Kidney capillary endothelial cell (primary cell): ENCODE measurements at places on chromosomes 7 and 10.

GRCh38 chr10:109914966-109915365 lies 8.3 kb downstream of the XPNPEP1 start:
- DNase-seq = peak; percentile 44

DNA sequence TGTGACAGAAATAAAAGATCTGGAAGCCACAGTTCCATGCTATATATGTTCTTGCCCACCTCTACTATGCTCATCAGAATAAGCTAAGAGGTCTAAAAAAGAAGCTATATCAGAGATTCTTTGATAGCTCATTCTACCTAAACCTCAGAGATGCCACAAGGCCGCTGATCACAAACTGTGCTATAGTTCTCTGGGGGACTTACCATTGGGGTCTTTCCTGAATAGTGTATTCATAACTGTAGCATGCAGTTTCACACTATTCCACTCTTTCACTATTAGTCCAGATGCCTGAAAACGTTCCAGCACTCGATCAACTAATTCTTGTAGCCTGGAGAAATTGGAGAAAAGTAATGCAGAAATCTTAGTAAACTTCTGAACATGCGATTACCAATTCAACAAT lies 44.5 kb upstream of the SPOCK2 start:
- DNase-seq = no peak

DNA sequence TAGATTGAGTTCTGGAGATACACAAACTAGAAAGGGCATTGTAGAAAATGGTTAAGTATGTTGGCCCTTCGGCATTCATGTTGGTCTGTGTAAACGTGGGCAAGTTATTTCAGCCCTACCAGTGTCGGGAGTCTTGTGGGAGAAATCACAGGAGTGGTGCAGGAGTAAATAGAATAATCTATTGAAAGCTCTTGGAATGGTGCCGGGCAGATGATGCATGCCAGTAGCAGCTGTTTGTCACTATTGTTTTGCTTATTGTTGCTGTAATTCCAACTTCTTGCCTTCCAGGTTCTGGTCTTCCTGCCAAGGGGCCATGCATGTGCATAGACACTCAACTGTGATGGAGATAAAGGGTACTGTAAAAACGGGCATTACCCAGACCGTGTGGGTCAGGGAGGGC lies 259.4 kb downstream of the CAMK1D start:
- DNase-seq = no peak

GRCh38 chr7:34073676-34074075 lies 168.3 kb downstream of the BMPER start:
- no peak for DNase-seq

GRCh38 chr7:7114575-7115291 lies 67.6 kb upstream of the C1GALT1 start:
- DNase-seq = no peak

- no peak for DNase-seq
These were observed 15.9 kb downstream of the SH3PXD2A start for GRCh38 chr10:103839519-103839871.

DNA sequence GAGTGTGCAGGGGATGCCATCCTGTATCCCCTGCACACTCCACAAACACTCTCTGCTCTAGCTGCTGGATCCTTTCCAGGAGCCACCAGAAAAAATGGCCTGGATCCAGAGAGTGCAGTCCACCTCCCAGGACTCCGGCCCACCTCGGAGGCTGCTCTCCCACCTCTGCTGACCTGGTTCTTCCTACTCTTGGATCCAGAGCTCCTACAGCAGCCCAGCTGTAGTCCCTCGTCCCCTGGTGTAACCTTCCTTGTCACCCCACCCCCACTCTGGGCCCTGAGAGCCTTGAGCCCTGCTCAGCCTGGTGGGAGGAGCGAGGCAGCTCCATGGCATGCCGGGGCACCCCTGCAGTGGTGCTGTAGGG lies 54.4 kb downstream of the GOLGA7B start:
- DNase-seq = no peak

- DNase-seq = peak; percentile 32
These were observed 7.1 kb downstream of the ERV3-1 start for GRCh38 chr7:64999165-65000004.

DNA sequence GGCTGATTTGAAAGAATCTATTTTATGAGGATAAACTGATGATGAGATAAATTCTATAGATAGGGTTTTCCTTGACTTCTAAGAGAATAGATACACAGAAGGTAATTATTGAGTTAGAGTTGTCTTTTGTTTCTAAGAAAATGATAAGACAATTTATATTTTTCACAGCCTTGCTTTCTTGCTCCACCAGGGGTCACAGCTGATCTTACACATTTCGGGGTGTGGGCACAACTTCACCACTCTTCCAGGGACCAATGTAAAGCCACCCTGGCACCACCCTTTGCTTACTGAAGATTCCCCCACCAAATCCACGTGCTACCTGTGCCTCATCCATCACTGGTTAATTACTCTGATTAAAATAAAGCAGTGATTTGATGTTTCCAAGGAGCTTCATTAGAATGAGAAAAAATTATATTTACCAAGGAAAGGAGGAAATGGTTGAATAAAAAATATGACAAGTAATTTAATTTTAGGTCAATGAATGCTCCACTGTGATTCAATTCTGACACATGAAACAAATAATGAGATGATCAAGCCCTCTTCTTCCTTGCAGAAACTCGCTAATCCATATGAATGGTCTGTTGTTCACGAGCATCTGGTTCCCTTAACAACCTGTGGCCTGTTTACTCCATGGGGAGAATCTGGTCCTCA lies 177.3 kb upstream of the TNS3 start:
- DNase-seq = no peak

DNA sequence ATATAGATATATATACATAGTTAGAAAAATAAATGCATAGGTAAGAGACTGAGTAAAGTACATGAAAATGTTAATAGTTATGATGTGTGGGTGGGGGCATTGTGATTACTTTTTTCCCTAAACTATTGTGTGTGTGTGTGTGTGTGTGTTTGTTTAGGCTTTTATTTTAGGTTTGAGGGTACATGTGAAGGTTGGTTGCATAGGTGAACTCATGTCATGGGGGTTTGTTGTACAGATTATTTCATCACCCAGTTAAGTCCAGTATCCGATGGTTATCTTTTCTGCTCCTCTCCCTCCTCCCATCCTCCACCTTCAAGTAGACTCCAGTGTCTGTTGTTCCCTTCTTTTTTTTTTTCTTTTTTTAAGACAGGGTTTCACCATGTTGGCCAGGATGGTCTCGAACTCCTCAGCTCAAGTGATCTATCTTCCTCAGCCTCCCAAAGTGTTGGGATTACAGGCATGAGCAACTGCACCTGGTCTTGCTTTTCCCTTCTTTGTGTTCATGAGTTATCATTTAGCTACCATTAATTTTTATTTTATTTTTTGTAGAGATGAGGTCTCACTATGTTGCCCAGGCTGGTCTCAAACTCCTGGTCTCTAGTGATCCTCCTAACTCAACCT lies 1.9 kb upstream of the RUFY2 start:
- DNase-seq = no peak

DNA sequence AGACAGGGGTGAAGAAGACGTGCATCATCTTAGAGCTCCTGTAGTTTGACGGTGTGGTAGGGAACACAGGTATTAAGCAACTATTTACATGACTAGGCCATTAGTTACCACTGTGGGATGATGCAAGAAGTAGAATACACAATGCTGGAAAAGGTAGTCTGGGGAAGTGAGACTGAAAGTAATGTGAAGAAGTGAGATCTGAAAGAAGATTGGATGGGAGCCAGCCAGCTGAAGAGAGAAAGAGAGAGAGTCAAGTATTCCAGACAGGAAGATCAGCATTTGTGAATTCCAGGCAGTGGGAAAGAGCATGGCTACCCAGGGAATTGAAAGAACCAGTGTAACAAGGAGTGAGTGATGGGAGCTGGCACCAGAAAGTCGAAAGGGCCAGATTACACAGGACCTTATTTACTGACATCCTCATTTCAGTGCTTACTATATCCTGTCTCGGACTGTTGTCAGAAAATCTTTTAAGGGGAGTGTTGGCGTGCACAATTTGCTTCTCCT lies 4.0 kb upstream of the CFAP58 start:
- DNase-seq = no peak

GRCh38 chr10:52706332-52707070 lies 66.1 kb downstream of the MBL2 start:
- DNase-seq = no peak

DNA sequence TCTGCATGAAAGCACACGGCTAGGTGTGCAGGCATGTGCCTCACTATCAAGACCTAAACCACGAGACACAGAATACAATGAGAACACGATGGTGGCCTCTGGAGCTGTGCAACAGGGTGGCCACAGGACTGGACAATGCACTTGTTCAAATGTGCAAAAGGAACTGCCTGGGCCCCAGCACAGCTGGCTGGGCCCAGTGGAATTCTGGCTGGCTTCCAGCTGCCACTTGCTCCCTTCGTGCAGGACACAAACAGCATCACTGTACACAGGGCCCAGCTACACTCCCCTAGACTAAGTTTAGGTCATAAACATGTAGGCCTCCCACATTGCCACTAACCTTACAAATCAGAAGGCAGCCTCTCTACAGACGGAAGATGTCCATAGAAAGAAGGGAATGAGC lies 23.4 kb downstream of the DOCK4 start:
- DNase-seq = no peak

DNA sequence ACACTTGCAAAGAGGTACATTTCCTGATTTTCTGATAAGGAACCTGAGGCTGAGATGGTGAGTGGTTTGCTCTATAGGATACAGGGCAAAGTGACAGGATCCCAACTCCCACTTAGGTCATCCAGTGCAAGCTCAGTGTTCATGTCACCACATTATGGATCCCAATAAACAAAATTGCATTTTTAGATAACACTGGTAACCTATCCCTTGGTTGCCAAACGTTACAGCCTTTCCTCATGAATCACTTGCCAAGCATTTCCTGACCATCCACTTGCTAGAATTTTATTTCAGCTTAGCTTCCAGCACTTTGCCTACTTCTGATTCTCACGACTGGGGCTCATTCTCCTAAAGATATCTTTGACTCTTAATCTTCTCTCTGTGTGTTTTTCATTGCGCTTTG lies 131.4 kb upstream of the ODAD2 start:
- DNase-seq = peak; percentile 11

GRCh38 chr10:28386503-28386868 lies 83.6 kb upstream of the MPP7 start:
- no peak for DNase-seq

DNA sequence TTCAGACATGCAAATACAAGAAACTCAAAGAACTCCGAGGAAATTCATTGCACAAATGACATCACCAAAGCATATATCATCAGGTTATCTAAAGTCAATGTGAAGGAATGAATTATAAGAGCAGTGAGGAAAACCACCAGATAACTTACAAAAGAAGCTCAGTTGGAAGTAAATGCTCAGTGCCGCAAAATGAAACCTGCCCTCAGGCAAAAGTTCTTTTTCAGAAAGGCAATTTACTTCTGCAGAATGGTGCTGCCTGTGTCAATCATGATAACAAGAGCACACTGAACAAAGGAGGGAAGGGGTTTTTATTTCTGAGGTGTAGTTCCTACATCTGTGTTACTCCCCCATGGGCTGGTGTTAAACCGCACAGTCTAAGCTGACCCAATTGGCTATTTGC lies 550.6 kb upstream of the SEMA3D start:
- no peak for DNase-seq

GRCh38 chr7:26691886-26692285 lies 172.5 kb downstream of the SKAP2 start:
- no peak for DNase-seq

DNA sequence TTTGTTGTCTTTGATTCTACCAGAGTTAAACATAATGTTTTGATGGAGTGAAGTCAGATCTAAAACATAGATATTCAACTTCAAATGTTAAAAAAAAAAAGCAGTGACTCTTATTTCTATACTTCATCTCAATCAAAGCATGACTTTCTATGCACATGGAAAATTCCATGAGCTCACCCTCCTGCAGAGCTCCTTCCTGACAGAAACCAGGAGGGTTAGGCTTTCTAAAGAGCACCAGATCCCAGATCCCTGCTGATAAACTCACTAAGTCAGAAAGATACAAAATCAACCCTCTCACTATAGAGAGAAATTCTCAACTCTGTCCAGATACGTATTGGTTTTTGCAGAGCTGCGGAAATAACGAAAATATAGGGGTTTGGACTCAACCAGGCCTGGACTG lies 122.6 kb downstream of the FAM107B start:
- DNase-seq = no peak

GRCh38 chr7:11540271-11540761 lies 291.7 kb downstream of the THSD7A start:
- peak; percentile 66 for DNase-seq

- no peak for DNase-seq
These were observed 61.7 kb downstream of the PDGFA start for GRCh38 chr7:457814-458510.

DNA sequence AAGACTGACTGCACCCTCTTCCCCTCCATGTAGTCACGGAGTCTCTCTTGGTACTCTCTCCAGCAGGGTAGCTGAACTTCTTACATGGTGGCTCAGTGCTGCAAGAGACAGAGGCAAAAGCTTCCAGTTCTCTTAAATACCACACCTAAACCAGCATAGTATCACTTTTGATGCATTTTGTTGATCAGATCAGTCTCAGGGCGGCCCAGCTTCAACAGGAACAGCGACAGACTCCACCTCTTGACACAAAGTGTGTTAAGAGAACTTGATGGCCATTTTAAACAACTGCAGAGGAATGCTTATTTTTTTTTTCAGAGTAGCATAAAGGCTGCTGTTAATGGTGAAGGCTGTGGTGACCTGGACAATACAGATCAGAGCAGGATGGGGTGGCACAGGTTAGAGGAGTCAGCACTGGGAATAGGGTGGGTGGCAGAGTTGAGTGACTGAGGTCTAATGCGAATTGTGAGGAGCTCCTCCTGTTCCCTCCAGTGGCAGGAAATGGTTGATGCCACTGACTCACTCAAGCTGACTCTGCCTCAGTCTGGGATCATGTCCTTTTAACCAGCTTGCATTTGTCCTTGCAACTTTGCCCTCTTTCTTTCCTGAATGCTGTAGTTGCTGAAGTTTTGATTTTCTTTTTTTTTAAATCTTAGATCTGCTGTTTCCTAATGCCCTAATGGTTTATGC lies 17.3 kb downstream of the MGAM start:
- peak; percentile 24 for DNase-seq

GRCh38 chr7:142901426-142902259 lies 16.1 kb upstream of the TRPV6 start:
- no peak for DNase-seq

GRCh38 chr7:148474481-148475025 lies 116.0 kb upstream of the C7orf33 start:
- no peak for DNase-seq

- DNase-seq = no peak
These were observed 109.7 kb downstream of the AVL9 start for GRCh38 chr7:32605032-32605431.

GRCh38 chr7:141872931-141873330 lies 31.6 kb upstream of the PRSS37 start:
- no peak for DNase-seq
